Thoracic aorta endothelial cell (primary cell): ENCODE measurements at places on chromosomes 2 and 18. TPM values are rescaled to one million over a fixed set of nuclear protein-coding genes. Genes with fewer than 3 reads are reported as not detected.

Gene ALLC
- not detected in 2 replicates for total RNA-seq

Gene SERPINB4
- not detected in 2 replicates for total RNA-seq

Gene ANKRD30BL
- not detected in 2 replicates for total RNA-seq

Gene SFT2D3
- 3.2 and 4.9 TPM in 2 replicates for total RNA-seq

Gene GAL3ST2
- not detected in 2 replicates for total RNA-seq

Gene NT5DC4
- not detected in 2 replicates for total RNA-seq
